ENCODE measurements at places on chromosomes 3 and 15.

- DNase-seq, result no peak
These were observed 528.7 kb upstream of the TGFBR2 start for GRCh38 chr3:30077746-30078145.

- DNase-seq, result no peak
These were observed 8.5 kb upstream of the ILDR1 start for GRCh38 chr3:122030381-122031122.

- DNase-seq, result no peak
These were observed 1.1 kb downstream of the FAM131A start for GRCh38 chr3:184338511-184338945.

GRCh38 chr3:194000712-194001111 is 135.2 kb upstream of the HES1 start:
- no peak for DNase-seq

DNA sequence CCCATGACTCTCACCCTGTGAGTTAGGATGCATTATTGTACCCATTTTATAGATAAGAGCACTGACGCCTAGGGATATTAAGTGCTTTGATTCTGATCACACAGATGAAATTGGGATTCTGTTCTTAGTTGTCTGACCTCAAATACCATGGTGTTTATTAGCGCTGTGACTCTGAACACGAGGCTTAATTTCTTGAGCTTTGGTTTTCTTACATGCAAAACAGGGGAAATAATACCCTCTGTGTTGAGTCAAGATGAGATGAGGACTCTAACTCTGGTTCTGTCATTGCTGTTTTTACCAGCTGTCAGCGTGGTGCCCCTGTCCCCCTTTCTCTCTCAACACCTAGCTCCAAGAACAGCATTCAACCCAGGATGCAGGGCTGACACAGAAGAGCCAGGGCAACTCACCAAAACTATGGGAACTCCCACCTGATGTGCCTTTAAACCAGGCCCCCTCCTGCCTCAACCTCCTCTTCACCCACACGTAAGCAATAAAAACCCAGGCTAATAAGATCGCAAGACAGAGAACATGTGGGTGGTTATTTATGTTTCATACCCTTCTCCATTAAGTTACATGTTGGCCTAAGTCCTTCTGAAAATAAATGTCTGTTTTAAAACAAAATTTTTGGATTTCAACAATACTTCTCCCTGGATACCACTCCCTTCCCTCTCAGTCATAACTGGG is 100.1 kb upstream of the SPATA12 start:
- no peak for DNase-seq

- DNase-seq, result peak; percentile 18
These were observed 125.0 kb upstream of the TRIM42 start for GRCh38 chr3:140552898-140553297.

DNA sequence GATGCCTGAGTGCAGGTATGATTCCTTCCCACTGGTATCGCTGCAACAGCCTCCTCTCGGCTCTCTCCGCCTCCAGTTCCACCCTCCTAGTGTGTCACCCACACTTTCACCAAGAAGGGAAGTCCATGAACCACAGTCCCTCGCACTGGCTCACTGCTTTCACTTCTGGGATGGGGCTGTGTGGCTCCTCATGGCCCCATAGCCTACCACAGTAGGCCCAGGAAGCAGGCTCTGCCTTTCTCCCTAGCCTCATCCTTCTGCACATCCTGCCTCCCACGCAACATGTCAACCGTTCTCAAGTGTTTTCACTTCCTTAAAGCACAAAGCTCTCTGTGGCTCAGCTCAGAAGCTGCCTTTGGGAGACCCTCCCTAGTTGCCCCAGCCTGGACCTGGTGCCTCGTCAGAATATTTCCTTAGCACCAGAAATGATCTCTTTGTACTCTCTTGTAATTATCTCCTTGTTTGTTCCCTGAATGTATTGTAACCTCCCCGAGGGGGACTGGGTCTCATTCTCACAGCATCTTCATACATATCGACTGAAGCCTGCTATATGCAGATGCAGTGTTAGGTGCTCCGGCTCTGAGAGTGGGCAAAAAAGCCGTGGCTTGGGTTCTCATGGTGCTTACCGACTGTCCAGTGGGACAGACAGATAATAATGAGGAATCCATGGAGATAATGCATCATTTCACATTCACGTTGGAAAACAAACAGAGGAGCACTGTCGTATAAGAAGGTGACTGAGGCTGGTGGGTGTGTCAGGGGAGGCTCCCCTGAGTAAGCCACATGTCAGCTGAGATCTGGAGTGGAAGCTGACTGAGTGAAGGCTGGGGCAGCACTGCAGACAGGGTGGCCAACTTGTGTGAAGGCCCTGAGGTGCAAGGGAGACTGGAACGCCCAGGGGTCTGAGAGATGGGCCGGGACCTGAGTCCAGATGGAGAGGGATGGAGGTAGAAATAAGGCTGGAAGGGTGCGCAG is 107.1 kb downstream of the DGKG start:
- DNase-seq, result no peak

Data from COLO829 (cell line).